ENCODE measurements at places on chromosomes 1 and 21. TPM values are rescaled to one million over a fixed set of nuclear protein-coding genes. Genes with fewer than 3 reads are reported as not detected.

Gene TNFSF4
- total RNA-seq, result not detected

Gene CYP4X1
- total RNA-seq, result not detected

- DNase-seq, result no peak
Measured at GRCh38 chr1:164693564-164694359, 134.8 kb downstream of the PBX1 start.

DNA sequence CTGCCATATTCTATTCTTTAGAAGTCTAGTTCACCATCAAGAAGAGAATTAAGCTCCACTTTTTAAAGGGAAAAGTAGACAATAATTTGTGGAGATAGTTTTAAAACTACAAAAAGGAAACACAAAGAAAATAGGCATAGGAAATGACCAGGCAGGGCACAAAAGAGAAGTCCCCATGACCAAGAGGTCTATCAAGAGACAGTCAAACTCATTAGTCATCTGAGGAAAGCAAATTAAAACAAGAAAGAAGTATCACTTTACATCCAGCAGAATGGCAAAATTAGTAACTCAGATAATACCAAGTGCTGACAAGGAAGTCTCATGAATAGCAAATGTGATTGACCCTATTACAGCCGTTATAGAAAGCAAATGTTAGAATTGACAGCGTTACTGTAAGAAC lies 243.7 kb upstream of the SNX7 start:
- no peak for DNase-seq

DNA sequence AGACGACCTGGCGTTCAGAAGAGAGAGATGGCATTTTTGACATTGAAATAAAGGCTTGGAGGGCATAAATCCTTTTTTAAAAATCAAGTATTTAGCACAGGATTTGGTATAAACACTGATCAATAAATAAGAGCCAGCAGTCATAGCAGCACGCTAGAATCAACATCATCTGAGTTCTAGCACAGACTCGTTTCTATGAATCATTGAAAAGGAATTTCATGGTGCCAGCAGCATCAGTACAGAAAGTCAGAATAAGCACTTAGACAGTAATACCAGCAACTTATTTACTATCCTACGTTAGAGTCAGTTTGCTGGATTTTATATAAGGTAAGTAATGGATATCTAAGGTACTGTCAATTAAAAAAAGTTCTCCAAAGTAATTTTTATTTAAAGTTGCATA lies 119.3 kb downstream of the HLCS start:
- DNase-seq, result peak; percentile 12

GRCh38 chr21:15874615-15875014 lies 144.8 kb downstream of the USP25 start:
- no peak for DNase-seq
